ENCODE measurements at places on chromosomes 5 and 9. TPM values are rescaled to one million over a fixed set of nuclear protein-coding genes. Genes with fewer than 3 reads are reported as not detected.

DNA sequence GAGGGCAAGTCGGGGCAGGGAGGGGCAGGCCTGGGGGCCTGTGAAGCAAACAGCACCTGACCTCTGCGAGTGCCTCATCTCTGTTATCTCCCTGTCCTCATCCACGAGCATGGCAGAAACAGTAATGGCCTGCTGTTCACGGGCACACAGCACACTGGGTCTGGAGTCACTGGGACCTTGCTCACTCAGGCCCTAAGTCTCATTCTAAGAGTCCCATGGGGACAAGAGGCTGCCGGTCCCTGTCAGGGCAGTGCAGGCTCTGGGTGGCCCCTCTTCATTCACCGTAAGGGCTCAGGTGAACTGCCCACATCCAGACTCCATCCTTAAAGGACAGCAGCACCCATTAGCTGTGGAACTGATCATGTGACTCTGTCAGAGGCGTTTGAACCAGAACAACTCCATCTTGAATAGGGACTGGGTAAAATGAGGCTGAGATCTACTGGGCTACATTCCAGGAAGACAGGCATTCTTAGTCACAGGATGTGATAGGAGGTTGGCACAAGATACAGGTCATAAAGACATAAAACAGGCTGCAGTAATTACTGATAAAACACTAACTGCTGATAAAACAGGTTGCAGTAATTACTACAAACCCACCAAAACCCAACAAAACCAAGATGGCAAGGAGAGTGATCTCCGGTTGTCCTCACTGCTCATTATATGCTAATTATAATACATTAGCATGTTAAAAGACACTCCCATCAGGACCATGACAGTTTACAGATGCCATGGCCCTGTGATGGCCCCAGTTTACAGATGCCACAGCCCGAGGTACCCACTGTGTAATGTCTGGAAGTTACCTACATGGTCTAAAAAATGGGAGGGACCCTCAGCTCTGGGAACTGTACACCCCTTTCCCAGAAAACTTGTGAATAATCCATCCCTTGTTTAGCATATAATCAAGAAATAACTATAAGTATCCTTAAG lies 28.7 kb downstream of the BICD2 start:
- no peak for DNase-seq

GLDC gene
- 1.3 TPM for total RNA-seq

DNA sequence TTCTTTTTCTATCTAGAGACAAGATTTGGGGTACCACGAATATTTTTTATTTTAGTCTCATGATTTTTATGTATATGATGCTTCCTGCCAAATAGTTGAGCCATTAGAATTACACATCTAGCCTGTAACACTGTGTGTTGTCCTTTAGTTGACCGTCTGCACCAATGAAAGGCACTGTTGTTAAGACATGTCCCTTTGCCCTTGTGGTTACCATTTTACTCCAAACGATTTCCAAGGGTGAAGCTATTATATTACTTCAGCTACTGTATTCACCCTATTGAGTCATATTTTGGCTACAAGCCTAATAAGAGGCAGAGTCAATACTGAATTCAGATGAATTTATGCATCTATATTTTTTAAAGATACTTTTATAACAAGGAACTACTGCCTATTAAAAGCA lies 207.6 kb downstream of the CETN3 start:
- DNase-seq = peak; percentile 2

DNA sequence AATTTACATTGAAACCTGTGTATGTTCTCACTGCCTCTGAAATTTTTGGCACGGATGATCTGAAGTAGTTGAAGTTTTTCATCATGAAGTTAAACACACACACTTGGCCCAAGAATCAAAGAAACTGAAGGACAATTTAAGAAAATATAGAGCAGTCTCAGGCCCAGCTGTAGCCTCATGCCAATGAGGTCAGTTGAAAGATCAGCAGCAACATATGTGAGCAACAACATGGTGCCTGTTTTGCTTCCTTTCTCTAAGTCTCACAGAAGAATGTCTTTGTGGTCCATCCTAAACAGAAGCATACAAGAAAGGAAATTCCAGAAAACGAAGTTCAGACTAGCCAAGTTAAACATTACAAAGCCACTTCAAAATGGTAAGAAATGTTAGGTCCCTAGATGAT lies 1737.2 kb downstream of the MAT2B start:
- no peak for DNase-seq

NR6A1 gene
- 0.99 TPM for total RNA-seq

TUBB4B gene
- total RNA-seq = 97.1 TPM

TIMD4 gene
- 1.4 TPM for total RNA-seq

DNA sequence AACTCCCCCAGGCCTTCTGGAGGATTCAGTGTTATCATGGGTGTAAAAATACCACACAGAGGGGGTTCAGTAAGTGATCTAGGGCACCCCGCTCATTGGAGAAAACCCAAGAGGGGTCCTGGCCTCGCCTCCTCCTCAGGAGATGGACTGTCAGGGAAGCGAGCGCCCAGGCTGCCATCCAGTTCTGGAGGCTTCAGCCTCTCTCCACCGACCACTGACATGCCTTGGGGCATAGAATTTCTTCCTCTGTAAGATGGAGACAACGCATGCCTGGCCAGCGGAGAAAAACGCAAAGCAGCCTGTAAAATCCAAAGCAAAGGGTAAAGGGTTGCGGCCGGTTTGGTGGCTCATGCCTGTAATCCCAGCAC lies 165.4 kb downstream of the COL23A1 start:
- DNase-seq = no peak

ZMAT2 gene
- 31.4 TPM for total RNA-seq

GABRA1 gene
- total RNA-seq = not detected

GRCh38 chr9:91427873-91428272 lies 4.2 kb upstream of the NFIL3 start:
- no peak for DNase-seq

GRCh38 chr9:125696106-125696647 lies 10.8 kb downstream of the MAPKAP1 start:
- DNase-seq = no peak

GRCh38 chr9:20929276-20929675 lies 102.2 kb downstream of the HACD4 start:
- DNase-seq = no peak

PCDHA1 gene
- total RNA-seq = not detected

- no peak for DNase-seq
These were observed 23.4 kb downstream of the C9orf50 start for GRCh38 chr9:129597355-129598088.

- no peak for DNase-seq
These were observed 1225.2 kb downstream of the PTPRD start for GRCh38 chr9:9387511-9388115.

TGFBI gene
- total RNA-seq = 136 TPM

- no peak for DNase-seq
These were observed 10.7 kb downstream of the TNFAIP8 start for GRCh38 chr5:119366540-119366881.

DNA sequence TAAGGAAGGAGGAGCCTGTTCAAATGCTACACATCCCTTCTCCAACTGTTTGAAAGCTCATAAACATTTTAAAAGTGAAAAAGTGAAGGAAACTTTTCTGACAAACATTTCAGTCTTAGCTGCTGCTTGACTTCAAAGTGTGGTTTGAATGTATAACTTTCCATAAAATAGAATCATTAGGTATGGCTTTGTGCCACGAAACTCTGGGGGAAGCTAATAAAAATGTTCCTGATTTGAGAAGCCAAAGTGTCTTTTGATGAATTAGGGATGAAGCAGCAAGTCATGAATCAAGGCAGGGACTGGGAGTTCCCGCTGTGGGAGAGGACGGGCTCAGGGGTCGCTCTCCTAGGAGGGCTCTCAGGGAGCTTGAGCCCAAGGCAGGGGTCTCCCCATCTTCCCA lies 15.3 kb downstream of the MVB12B start:
- DNase-seq = no peak

DNA sequence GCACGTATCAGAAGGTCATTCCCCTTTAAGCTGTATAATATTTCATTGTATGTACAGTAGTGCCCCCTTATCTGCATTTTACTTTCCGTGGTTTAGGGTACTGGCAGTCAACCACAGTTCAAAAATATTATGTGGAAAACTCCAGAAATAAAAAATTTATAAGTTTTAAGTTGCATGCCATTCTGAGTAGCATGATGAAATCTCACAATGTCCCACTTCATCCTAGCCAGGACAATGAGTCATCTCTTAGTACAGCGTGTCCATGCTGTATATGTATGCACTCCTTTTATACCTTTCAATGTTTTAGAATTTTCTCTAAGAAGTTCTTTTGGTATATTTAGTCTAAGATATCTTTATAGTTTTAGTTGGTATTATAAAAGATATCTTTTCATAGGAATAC lies 115.0 kb upstream of the HAND1 start:
- DNase-seq = no peak

ORM2 gene
- 0.79 TPM for total RNA-seq

- no peak for DNase-seq
These were observed 161.6 kb upstream of the TSLP start for GRCh38 chr5:110909950-110910349.

- no peak for DNase-seq
These were observed 34.9 kb upstream of the RPS23 start for GRCh38 chr5:82313016-82313415.

SPINK4 gene
- not detected for total RNA-seq

DNA sequence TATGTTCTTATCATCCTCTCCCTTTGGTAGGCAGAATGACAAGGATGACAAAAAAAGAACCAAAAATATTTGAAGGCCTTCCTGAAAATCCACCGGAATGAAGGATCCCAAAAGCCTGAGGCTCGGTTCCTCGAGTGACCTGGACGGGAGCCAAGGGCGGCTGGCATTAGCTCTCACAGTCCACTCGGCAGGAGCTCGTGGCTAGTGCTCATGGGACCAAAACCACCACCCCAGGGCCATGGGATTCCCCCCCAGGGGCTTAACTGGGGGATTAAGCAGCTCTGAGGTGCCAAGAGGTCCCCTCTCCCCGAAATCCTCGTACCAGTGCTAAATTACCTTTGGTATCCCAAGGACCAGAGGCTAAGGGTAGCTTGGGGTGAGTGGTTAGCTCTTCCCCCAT lies 586 bp upstream of the PDZD2 start:
- DNase-seq = no peak

GRCh38 chr5:41625571-41625970 lies 115.2 kb upstream of the PLCXD3 start:
- DNase-seq = no peak

GABRA6 gene
- total RNA-seq = not detected

DNA sequence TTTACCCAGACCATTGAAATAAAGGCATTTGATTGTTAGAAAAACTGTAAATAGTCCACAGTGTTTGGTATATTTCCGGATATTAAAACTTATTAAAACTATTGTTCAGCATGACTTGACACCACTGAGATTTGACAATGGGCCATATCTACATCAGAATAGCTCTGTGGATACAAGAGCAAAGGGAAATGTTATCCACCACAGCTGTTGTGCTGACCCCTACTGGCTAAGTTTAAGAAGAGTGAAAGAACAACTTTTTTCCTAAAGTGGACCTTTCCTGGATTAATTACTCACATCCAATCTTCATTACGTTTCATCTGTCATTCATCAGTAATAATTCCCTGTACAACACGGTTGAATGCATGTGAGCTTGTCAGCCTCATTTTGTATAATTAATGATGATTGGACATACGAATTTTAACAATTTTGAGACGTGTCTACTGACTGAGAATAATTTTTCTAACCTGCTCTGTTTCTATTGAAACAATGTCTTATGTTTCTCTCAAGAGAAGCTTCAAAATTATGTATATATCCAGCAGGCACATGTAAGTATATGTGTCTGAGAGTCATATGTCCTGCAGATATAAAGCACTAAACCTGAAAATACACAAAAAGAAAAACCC lies 1952.6 kb downstream of the MAT2B start:
- DNase-seq = no peak

BSPRY gene
- 3.9 TPM for total RNA-seq

DNA sequence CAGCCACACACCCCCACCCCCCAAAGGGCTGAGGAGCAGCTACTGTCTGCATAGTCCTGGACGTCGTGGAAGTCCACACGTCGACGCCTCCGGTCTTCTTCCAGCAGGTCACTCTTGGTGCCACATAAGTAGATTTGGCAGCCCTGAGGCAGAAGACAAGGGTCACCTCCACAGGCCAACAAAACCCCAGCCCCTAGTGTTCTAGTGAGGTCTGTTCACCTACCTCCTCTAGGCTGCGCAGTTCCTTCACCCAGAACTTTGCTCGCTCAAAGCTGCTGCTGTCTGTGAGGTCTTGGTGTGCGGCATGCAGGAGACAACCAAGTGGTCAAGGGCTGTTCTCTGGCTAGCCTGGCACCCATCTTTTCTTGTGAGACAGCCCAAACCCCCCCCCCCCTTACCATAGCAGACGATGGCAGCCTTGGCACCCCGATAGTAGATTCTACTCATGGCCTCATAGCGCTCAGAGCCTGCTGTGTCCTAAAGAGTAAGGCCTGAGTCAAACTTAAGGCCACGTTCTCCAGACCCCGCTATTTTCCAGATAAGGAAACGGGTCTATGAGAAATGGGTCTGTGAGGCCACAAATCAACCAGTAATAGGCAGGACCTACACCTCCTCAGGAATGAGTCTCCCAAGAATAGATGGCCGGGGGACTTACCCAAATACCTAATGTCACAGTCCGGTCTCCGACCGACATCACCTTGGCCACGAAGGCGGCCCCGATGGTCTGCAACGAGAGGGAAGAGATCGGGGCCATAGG lies 987 bp downstream of the RAB24 start:
- no peak for DNase-seq

GRCh38 chr5:130109152-130109551 lies 204.9 kb downstream of the CHSY3 start:
- DNase-seq = no peak

DNA sequence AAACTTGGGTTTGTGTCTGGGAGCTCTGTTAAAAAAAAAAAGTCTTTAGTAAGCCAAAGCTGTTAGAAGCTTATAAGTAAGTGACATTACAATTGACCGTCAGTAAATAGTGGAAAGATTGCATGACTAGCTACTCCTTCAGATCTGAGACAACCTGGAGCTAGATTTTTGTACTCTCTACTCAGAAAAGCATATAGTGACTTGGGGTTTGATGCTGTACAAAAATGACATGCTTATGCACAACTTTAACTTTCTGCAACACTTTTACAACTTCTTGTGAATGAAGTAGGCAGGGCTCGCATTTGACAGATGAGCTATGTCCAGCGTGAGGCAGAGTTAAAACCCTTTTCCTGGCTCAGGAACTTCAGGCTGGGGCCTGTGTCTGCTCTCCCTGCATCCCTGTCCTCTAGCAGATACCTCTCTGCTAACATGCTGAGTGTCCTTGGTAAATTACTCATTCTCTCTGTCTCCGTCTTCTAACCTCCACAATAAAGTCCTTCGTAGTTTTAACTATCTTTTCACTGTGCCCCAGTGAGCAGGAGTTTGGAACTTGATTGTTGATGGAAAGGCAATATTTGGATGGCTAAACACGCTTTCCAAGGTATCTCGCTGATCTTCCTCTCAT lies 471 bp upstream of the GHR start:
- DNase-seq = no peak

ARL14EPL gene
- total RNA-seq = not detected

GRCh38 chr9:127162046-127162863 lies 39.8 kb upstream of the ANGPTL2 start:
- DNase-seq = no peak

ST8SIA4 gene
- 10.9 TPM for total RNA-seq

DNA sequence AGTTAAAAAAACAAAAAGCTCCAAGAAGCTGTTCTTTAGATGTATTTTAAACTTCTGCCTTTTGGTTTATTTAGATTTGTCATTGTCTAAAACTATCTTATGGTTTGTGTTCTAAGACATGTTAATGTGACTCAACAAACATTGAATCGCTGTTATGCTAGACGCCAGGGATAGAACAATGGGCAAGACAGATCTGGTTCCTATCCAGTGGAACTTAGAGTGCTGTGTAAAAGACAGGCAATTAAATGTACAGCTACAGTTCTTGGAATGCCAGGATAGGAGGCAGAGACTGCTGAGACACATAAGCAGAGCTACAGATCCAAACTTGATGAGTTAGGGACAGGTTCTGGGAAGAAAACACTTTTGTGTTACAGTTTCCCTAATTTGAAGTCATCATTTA lies 22.4 kb downstream of the LYRM7 start:
- DNase-seq = no peak

SMIM33 gene
- total RNA-seq = not detected
